ENCODE measurements at places on chromosomes 11 and 22. TPM values are rescaled to one million over a fixed set of nuclear protein-coding genes. Genes with fewer than 3 reads are reported as not detected.

ANO9 gene
- 12.0 TPM for total RNA-seq

TTC36 gene
- not detected for total RNA-seq

ALDH3B1 gene
- 22.1 TPM for total RNA-seq

GLB1L2 gene
- total RNA-seq, result 2.0 TPM

CBX6 gene
- 31.7 TPM for total RNA-seq

OR8D4 gene
- total RNA-seq, result not detected

DNA sequence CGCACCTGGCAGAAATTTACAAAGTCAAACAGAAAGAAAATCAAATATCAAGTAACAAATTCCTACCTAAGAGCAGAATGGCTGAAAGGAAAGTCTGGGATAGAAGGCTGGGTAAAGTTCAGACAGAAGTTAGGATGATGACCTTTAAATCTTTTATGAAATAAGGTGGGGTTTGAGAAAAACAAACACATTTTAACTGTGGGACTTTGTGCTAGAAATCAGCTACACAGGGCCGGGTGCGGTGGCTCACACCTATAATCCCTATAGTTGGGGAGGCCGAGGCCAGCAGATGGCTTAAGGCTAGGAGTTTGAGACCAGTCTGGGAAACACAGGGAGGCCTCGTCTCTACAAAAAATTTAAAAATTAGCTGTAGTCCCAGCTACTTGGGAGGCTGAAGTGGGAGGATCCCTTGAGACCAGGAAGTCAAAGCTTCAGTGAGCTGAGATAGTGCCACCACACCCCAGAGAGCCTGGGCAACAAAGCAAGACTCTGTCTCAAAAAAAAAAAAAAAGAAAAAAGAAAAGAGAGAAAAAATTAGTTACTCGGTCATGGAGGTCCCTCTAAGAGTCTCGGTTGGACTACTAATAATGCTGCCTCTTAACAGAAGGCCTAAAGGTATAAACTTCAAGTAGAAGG, 119.7 kb upstream of the BID start:
- no peak overlapping the region for H3K4me3 ChIP-seq
- no peaks in the 10 kb centered on the region for H3K27me3 ChIP-seq
- peaks cover 6% of the 10 kb centered on the region for H3K4me1 ChIP-seq

DNA sequence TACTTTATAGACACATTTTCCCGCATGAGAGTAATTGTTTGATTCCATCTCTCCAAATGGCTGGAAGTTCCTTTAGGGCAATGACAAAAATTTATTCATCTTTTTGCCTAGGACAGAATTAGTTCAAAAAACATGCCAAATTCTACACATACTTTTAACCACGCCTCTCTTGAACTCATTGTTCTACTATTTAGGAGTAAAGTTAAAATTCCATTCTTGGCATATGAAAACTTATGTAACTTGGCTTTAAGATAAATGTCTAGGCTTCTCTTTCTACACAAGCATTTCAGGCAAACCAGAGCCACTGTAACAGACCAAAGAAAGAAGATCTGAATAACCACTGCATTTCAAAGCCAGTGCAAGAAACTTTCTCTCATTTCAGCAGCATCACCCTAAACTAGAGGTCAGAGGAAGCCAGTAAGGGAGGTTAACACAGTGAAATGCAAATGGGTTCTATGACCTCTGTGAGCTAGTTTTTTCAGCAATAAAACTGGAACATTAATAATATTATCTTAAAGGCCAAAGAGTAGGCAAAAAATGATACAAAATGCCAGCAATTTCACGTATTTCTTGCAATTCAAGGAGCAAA, 73.0 kb downstream of the RSF1 start:
- H3K27me3 ChIP-seq, result no peaks in the 10 kb centered on the region
- H3K36me3 ChIP-seq, result no peaks in the 10 kb centered on the region
- no peak for DNase-seq
- H3K4me1 ChIP-seq, result peaks cover 17% of the 10 kb centered on the region

DNA sequence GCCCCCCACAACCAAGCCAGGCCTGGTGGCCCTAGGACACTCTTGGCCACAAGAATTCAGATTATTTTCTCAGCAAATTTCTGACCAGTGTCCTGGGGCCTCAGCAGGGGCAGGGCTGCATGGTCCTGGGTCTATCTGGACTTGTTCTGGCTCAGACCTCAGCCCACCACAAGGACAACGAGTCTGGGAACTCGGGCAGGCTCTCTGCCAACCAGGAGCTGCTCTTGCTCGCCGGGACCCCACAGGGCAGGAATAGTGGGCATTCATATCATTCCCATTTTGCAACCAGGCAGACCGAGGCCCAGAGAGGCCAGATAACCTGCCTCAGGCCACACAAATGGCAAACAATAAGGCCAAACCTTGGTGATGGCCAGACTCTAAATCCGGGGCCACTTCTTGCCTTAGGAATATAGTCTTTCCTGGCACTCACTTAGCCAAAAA, 75.4 kb upstream of the WNT7B start:
- H3K27ac ChIP-seq, result peak overlapping the region; percentile 100
- no peaks in the 10 kb centered on the region for H3K36me3 ChIP-seq
- H3K4me1 ChIP-seq, result peaks cover 92% of the 10 kb centered on the region
- peak overlapping the region; percentile 62 for H3K4me3 ChIP-seq

DNA sequence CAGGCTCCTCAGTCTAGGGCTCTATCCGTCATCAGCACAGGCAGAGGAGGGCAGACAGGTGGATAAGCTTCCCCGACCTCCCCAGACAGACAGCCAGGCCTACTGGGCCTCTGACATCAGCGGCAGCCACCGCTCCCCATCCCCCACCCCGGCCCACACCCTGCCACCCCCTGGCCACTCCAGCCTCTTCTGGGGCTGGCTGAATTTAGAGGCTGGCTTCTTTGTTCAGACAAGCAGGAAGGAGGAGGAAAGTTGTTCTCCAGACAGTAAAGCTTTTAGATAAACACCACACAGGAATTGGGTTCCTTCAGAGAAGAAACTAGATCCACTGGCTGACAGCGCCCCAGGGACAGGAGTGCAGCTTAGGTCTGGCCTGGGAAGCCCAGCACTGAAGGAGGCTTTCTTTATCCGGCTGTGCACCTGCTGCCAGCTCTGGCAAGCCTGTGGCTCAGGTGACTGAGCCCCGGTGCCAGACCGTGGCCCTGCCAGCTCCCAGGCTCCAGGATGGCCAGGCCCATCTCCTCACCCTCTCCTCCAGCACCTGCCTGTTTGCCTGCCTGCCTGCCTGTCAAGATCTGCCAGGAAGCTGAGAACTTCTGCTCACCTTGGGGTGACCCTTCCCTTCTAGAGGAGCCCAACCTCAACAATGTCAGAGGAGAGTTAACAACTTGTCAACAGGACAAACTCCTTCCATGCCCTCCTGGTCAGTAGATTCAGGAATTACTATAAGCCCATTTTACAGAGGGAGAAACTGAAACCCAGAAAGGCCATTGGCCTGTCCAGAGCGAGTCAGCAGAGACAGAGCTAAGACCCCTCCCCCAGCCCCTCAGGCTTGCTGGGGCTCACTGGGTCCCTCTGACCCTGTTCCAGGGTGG, 44.0 kb upstream of the KLHL35 start:
- no peak overlapping the region for H3K27ac ChIP-seq
- DNase-seq, result no peak
- no peak overlapping the region for H3K4me3 ChIP-seq

GRCh38 chr11:125072961-125073590, 10.0 kb downstream of the SLC37A2 start:
- no peak overlapping the region for H3K27ac ChIP-seq
- peaks cover 23% of the 10 kb centered on the region for H3K4me1 ChIP-seq
- no peaks in the 10 kb centered on the region for H3K27me3 ChIP-seq
- no peaks in the 10 kb centered on the region for H3K36me3 ChIP-seq

DNA sequence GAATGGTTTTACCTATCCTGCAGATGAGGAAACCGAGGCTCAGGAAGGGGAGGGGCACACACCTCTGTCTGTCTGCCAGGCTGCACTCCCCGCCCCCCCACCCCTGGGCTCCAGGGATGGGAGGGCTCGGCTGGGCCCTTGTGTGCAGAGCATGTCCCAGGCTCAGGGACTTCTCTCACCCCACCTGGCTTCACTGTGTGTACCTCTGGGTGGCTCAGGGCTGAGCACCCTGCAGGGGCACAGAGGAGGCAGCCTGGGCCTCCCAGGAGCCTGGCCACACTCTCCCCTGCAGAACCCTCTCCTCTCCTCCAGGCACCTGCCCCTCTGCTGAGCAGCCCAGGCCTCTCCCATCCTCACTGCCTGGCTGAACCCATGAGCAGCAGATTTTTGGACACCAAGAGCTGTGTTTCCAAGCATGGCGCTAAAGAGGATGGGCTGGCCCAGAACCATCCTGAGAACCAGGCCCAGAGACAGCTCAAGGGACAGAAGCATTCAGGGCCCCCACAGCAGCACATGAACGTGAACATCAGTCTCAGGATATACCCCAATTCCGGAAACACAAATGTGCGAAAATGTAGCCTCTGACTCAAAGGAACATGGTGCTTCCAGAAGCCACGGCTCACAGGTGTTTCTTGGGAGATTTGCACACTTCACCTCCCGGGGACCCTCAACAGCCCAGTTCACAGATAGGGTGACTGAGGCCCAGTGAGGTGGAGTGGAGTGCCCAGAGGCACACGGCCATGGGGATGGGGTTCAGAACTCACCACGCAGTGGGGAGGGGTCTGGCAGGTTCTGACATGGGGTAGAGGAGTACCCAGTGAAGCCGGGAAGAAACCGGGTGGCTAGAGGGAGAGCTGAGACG, 10.5 kb downstream of the EMID1 start:
- H3K4me1 ChIP-seq, result no peaks in the 10 kb centered on the region
- H3K36me3 ChIP-seq, result no peaks in the 10 kb centered on the region
- no peak overlapping the region for H3K4me3 ChIP-seq
- no peaks in the 10 kb centered on the region for H3K27me3 ChIP-seq

DNA sequence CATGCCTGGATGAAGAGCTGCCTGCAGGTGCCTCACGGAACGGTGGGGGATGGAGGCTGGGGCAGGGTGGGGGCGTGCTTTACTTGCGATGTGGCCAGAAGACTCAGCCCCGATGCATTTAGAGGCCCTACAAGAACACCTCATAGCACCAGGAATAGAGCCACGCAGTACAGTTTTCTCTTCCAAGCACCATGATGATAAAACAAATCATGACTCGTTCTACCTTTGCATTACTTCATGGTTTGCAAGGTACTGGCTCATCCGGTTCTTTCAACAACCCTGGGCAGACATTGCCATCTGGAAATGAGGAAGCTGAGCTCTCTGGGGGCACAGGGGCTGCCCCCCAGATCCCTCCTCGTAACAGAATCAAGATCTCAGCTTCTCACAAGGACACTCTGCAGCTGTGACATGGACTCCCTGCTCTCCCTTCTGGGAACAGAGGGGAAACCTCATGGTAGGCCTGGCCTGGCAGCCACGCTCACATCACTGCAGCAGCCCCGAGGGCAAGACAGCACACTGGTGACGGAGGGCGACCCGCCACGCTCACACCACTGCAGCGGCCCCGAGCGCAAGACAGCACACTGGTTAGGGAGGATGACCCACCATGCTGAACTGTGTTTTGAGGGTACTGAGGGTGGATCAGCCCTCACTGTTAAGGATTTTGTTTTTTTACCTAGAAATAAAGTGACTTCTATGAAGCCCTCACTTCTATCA, 46.9 kb downstream of the PHF21B start:
- DNase-seq, result no peak
- no peak overlapping the region for H3K4me3 ChIP-seq
- H3K36me3 ChIP-seq, result no peaks in the 10 kb centered on the region
- no peak overlapping the region for H3K27ac ChIP-seq

DNA sequence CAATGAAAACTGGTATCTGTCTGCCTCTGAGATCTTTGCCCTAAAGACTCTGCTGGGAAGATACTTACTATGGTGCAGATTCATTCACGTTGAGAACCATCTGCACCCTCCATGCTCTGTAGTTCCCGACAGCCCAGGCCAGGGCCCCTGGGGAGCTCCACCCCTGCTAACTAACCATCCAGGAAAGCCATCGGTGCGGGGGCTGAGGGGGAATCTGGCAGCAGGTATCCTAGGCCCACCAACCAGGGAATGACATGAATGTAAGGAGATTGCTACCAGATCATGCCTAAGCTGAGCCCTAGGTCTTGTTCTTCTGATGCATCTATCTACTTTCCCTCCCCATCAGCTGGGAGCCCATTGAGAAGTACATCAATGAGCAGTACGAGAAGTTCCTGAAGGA, 11.3 kb upstream of the WBP2NL start:
- H3K4me1 ChIP-seq, result no peaks in the 10 kb centered on the region
- no peak for DNase-seq
- H3K27ac ChIP-seq, result no peak overlapping the region
- H3K36me3 ChIP-seq, result no peaks in the 10 kb centered on the region

DNA sequence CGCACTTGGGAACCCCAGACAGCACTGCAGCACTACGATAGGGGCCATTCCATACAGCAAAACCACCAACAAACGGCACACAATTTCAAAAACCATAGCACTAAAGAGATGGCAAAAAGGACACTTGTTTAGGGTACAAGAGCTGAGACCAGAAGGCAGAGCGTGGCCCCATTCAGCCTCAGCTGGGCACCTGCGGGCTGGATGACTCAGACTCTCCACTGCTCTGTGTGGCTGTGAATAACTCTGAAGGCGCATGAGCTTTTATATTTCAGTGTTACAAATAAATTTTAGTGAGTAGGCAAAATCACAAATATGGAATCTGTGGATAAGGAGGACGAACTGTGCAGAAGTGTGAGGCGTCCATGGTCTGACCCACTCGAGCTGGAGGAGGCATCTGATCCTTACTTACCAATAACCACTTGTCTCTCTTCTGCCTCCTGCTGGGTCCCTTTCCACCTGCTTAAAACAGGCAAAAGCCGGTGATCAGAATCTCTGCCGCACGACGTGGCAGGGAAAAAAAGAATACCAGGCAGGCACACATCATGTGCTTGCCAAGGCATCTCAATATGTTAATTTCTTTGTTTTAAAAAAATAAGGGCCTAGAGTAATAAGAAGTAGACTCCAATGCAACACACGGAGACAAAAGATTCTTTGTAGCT, 325.7 kb downstream of the SHANK2 start:
- H3K4me1 ChIP-seq, result no peaks in the 10 kb centered on the region
- H3K4me3 ChIP-seq, result no peak overlapping the region
- DNase-seq, result no peak
- H3K36me3 ChIP-seq, result no peaks in the 10 kb centered on the region
- H3K27ac ChIP-seq, result no peak overlapping the region

DNA sequence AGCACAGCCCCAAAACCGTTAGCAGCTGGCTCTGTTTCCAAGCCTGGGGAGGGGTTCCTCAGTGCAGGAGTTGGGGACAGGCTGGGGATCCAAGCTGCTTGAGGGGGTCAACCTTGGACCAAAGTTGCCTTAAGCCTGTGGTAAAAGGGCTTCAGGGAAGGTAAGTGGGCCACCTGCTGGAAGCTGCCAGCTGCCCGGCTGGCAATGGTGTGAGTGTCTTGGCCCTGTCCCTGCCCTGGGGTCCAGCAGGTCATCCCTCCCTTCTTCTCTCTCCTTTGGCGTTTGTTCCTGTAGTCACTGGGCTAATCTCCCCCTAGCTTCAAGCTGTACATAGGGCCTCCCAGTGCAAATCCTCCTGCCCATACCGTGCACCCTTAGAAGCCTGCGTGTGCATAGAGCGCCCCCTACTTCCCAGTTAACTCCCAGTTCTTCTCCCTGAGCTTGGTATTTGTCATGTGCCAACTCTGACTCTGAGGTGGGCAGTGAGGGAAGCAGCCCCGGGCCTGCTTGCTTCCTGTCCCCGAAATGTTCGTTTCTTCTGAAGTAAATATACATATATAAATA, 4.4 kb downstream of the TMEM258 start:
- H3K27ac ChIP-seq, result no peak overlapping the region
- H3K36me3 ChIP-seq, result peaks cover 53% of the 10 kb centered on the region
- H3K4me3 ChIP-seq, result no peak overlapping the region
- no peak for DNase-seq

All from vagina (tissue), 2 donors.